Left hindlimb (tissue), 1 donor: ENCODE measurements at places on chromosomes 12 and 14.
A peak's percentile ranks its signal among the peaks of the same experiment; 100 is the strongest.

DNA sequence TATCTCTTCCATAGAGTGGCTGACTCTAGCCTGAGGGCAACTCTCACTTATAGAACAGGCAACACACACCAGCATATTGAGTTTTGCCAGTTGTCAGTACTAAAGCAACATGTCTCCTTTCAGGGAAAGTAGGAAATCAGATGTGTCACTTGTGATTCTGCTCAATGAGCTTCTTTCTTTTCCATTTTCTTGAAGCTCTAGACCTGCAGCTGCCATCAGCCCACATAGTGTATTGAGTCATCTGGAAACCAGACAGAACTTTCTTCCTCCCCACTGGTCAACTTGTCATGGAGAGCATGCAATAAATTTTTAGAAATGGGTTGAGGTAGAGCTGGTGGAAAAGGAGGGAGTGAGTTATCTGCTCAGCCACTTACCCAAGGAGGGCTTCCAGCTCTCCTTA lies 209.0 kb upstream of the PLEKHG7 start:
- no peak for DNase-seq

- DNase-seq: no peak
Measured at GRCh38 chr12:64814432-64814831, 10.0 kb upstream of the TBC1D30 start.

DNA sequence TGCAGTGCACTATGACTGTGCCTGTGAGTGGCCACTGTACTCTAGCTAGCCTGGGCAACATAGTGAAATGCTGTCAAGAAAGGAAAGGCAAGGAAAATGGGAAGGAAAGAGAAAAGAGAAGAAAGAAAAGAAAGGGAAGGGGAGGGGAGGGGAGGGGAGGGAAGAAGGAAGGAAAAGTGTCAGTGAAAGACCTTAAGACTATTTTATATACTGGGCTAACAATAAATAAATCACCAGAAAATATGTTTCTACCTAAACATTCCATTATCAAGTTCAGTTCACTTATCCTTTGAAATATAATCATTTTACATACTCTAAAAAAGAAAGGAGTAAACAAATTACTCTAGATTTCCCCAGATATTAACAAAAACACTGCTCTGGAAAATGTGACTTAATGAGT lies 22.1 kb downstream of the COCH start:
- DNase-seq: no peak

DNA sequence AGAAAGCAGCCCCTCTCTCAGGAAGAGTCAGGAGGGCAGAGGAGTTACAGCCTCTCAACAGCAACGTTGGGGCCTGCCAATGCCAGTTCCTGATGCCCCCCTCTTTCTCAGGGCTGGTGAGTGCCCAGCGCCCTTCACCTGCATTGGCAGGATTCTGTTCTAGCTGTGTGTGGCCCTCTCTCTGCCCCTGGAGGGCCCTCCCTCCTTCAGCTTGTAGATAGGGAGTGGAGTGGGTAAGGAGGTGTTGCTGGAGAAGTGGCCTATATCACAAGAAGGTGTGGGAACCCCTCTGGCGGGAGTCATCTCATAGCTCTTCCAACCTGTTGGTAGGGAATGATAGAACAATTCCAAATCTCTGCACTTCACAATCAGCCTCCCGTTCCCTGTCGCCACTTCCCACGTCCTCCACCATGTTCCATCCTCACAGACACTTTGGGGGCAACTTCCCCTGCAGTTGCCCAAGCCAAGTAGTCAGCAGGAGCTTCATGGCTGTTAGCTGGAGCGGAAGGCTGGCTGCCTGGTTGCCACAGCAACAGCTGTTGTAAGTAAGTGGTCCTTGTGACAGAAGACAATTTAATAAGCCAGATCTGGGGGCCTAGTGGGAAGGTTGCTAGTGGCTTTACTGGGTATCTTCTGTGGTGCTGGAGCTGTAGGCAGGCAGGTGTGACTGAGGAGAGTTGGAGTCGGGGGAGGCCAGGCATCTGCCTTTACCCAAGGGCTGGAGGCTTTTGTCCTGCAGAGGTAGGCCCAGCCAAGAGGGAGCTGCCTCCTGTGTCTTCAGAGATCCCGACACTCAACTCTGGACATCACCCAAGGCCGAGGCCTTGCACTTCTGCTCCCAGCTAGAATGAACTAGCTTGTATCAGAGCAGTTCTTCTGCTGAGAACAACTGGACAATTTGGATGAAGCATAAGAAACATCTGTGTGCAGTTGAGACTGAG lies 38.4 kb downstream of the GALNT16 start:
- no peak for DNase-seq

- DNase-seq: peak; percentile 55
Measured at GRCh38 chr14:96098309-96098998, 59.3 kb downstream of the C14orf132 start.

- no peak for DNase-seq
Measured at GRCh38 chr12:124040291-124040690, 67.3 kb downstream of the ZNF664 start.

DNA sequence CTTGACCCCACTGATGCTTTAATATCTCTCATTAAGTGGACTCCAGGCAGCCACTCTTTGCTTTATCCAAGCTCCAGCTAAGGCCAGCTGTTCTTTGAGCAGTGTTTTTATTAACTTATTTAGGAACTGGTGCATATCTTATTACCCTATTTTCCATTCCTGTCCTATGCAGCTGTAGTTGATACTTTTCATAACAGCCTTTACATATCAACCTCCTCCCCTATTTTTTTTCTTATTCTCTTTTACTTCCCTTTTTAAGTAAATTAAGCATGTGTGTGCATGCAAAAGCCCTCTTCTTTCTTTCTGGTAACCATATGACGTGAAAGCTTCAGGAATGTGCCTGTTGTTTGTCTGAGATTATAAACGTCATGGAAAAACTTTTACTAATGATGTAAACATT lies 121.2 kb downstream of the PTPRQ start:
- no peak for DNase-seq

DNA sequence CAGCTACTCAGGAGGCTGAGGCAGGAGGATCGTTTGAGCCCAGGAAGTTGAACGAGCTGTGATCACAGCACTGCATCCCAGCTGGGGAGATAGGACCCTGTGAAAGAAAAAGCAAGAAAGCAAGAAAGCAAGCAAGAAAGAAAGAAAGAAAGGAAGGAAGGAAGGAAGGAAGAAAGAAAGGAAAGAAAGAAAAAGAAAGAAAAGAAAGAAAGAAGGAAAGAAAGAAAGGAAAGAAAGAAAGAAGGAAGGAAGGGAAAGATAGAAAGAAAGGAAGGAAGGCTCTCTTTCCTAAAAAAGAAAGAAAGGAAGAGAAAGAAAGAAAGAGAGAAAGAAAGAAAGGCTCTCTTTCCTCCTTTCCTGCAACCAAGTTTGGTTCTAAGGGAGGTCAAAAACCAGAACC lies 380.3 kb downstream of the PCNX1 start:
- DNase-seq: no peak

DNA sequence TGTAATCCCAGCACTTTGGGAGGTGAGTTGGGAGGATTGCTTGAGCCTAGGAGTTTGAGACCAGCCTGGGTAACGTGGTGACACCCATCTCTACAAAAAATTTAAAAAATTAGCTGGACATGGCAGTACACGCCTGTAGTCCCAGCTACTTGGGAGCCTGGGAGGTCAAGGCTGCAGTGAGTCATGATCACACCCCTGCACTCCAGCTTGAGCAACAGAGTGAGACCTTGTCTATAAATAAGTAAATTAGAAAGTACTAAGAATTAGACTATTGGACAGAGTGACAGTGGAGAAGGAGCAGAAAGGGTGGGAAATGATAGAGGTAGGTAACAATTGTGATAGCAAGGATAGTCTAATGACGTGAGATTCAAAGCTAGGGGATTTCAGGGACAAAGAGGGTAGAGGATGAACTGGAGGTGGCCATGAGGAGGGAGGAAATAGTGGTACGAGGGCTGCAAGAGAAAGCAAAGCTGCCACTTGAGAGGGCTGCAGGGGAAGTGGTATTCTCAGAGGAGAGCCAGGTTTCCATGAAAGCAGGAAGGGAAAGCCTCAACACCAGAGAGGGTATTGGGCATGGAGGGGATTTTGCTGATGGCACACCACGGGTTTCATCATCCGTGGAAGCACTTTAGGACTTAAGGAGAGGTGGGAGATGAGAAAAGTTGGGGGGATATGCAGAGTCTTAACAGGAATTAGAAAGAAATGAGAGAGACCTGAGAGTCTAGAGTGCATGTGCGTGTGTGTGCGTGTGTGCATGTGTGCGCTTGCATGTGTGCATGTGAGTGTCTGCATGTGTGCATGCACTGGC lies 85.6 kb downstream of the SYNE2 start:
- no peak for DNase-seq

- peak; percentile 99 for DNase-seq
Measured at GRCh38 chr14:63543000-63543825, at the start of gene PPP2R5E. PPP2R5E (minus strand) TSS chr14:63543377; CDS start chr14:63539685, 3,692 bp downstream.

- DNase-seq: no peak
Measured at GRCh38 chr12:49058366-49059044, 2.1 kb downstream of the KMT2D start.

DNA sequence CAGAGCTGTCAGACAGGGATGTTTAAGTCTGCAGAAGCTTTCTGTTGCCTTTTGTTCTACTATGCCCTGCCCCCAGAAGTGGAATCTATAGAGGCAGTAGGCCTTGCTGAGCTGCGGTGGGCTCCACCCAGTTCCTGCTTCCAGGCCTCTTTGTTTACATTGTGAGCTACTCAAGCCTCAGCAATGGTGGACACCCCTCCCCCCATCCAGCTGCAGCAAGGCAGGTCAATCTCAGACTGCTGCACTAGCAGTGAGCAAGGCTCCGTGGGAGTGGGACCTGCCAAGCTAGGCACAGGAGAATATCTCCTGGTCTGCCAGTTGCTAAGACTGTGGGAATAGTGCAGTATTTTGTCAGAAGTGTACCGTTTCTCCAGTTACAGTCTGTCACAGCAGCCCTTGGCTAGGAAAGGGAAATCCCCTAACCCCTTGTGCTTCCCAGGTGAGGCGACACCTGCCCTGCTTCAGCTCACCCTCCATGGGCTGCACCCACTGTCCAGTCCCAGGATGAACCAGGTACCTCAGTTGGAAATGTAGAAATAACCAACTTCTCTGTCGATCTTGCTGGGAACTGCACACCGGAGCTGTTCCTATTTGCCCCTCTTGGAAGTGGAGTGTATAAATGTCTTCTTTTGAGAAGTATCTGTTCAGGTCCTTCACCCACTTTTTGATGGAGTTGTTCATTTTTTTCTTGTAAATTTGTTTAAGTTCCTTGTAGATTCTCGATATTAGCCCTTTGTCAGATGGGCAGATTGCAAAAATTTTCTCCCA lies 213.5 kb upstream of the SLC38A2 start:
- DNase-seq: no peak

- DNase-seq: no peak
Measured at GRCh38 chr12:82874945-82875344, 188.2 kb downstream of the TMTC2 start.

- DNase-seq: no peak
Measured at GRCh38 chr12:114445401-114446323, 39.7 kb upstream of the TBX5 start.

GRCh38 chr12:67427336-67427735 lies 158.2 kb downstream of the CAND1 start:
- DNase-seq: no peak

- no peak for DNase-seq
Measured at GRCh38 chr14:97408503-97408902, 611.3 kb downstream of the VRK1 start.

GRCh38 chr12:116293687-116294453 lies 16.4 kb upstream of the MED13L start:
- DNase-seq: no peak

- no peak for DNase-seq
Measured at GRCh38 chr12:107560899-107561285, 124.7 kb upstream of the PWP1 start.

- DNase-seq: no peak
Measured at GRCh38 chr12:119835068-119835467, 42.1 kb downstream of the CIT start.

- DNase-seq: no peak
Measured at GRCh38 chr12:71589478-71589881, 74.2 kb downstream of the ZFC3H1 start.

DNA sequence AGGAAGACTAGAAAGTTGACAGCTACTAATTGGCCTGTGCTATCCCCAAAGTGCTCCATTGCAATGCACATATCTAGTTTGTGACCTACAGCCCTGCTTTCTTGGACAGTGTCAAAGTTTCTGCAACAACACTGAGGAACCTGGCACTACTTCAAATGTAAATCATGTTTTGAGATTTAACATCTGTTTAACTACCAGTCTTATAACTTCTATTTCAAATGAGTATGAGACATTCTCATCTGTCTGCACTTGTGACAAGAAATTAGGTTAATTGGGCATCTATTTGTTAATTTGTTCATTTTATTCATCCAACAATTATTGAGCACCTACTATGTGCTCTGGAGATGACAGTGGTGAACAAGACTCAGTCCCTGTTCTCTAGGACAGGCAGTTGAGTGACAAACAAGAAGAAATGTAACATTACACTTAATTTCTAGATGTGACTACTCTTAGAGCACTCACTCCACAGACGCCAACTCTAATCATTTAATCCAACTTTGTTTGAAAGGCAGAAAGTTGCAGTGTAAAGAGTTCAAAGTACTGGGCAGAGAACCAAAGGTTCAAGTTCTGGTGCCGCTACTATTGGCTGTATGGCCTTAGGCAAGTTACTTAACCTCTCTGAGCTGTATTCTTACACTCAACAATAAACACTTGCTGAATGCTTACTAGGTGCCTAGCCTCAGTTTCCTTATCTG lies 74.8 kb downstream of the HECTD4 start:
- DNase-seq: no peak
